ENCODE measurements at places on chromosomes 4 and X.

DNA sequence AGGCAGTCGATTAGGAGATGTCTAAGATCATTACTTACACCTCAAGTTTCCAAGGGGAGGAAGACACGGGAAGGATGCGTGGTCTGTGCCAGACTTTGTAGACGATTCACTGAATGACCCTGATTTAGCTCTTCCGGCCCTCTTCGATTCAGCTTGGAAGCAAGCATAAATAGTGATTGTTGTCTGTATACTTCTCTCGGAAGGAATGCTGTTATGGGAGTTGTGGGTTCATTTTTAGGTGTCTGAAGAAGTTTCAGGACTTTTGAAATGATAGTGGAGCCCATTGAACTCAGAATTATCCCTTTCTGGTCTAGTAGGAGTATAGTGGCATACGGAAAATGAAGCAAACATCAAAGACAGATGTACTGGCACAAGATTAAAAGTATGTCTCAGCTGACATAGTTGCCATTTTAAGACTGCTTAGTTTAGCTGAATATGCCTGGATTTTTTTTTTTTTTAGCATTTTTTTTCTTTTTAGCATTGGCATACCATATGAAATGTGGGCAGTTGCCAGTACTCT lies 1.0 kb upstream of the ANKRD17 start:
- no peak for DNase-seq

- DNase-seq, result no peak
Observed at GRCh38 chrX:41824551-41824950, 98.8 kb downstream of the CASK start.

DNA sequence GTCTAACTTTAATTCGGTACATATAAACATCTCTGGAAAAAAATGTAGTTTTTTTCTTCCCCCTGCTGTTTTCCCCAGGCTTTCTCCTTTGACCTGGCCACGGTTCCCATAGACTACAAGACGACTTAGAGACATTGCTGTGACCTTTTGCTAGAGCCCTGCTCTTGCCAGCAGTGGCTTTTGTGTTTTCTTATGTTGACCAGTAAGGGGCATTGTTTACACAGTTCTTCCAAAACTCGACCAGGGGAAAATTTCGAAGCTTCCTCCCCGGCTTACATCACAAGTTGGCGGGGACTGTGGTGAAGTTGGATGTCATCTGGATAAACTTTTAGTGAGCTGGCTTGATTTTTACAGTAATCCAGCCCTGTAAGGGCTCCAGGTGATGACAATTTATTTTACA lies 9.3 kb downstream of the CCDC160 start:
- DNase-seq, result no peak

GRCh38 chrX:63330681-63331080 lies 20.5 kb downstream of the SPIN4 start:
- DNase-seq, result no peak

DNA sequence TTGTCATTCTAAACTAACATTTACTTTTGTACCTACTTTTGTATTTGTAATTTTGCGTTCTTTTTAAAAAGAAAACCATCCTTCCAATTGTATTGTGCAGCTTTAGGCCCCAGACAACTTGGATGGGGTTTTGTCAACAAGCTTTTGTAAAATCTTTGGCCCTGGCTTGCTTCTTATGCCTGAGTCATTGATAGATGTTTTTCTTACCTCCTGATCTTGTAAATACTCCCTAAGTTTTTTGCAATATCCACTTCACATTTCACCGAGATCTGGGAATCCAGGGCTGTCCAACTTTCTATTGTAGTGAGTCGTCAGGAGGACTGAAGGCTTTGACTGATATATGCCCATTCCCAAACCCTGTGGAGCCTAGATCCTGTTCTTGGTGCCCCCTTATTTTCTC lies 126.9 kb upstream of the GUCY1A1 start:
- no peak for DNase-seq

DNA sequence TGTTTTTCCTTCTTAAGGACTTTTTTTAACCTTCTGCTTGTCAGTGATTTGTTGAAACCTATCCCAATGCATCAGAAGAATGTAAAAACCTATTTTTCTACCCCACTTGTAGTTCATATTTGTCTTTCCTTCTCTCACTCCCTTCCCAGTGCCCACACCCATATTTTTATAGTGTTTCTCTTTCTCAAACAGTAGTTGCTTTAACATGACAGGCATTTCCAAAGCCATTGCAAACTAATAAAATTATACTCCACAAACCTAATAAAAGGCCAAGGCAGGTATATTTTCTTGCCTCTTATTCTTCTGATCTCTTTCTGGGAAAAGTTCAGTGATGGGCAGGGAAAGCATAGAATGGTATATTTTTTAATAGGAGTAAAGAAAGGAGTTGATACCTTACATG lies 35.7 kb upstream of the FHDC1 start:
- no peak for DNase-seq

DNA sequence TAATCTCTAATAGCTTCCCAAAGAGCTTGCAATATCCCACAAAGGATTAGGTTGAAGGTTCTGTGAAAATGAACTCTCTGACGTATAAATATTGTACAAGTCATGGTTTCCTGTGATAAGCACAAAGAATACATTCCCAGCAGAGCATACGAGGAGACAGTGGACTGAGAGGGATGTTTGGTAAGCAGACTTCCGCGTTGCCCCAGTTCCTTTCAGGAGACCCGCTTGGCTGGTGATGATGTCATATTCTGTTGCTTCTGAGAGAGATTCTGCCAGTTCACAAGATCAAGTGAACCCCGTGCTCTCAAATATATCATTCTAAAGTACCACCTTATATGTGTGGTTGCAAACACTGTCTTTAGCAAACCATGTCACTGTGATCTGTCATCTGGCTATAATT lies 323.9 kb upstream of the CASK start:
- DNase-seq, result no peak

- no peak for DNase-seq
Observed at GRCh38 chrX:12245650-12246645, 107.7 kb downstream of the FRMPD4 start.

GRCh38 chrX:64853424-64853823 lies 122.8 kb downstream of the ZC4H2 start:
- DNase-seq, result no peak

DNA sequence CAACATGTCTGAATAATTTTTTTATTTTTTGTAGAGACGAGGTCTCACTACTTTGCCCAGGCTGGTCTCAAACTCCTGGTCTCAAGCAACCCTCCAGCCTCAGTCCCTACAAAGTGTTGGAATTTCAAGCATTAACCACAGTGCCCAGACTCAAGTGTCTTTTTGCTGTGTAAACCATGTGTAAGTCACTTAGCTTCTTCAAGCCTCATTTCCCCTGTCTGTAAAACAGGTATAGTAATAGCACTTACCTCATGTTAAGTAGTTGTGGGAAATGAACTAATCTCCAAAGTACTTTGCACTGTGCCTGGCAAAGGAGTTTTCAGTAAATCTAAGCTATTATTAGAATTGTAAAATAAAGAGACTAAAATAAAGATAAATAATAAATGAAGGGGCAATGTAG lies 35.7 kb downstream of the STBD1 start:
- DNase-seq, result no peak

DNA sequence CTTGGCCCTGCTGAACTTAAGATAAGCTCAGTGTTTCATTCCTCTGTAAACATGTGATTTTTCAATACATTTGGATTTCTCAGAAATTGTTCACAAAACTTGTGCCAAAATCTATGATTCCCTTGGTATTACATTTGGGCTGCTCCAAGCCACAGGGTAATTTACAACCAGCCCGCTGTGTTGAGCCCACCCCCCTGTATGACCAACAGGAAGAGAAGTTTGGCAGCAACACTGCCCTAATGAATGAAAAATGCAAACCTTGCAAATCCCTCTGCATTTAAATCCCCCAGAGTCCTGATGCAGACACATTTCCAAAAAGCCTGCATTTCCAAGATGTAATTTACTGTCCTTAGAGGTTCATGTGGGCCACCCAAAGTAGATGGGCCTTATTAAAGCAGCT lies 34.1 kb upstream of the GAB1 start:
- no peak for DNase-seq

DNA sequence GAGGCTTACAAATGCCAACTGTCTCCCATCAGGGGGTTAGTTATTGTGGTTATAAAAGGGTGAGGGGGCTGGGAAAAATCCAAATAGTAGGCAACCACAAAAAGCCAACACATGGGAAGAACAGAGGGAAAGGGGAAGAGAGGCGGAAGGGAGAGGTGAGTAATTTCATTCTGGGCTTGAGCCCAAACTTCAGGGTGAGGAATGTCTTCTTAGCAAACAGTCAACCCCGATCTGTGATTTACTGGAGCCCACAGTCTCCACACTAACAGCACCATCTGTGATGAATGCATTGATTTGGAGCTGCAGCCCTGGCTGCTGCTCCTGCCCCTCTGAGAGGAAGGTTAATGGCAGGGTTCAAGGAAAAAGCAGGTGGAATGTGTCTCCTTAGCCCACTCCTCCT lies 162.2 kb upstream of the GPR101 start:
- DNase-seq, result no peak

Data from NCI-H1105 (cell line).